ENCODE measurements at places on chromosomes 2 and 18. TPM values are rescaled to one million over a fixed set of nuclear protein-coding genes. Genes with fewer than 3 reads are reported as not detected.

The OSR1 gene
- 9.7 TPM for total RNA-seq

The PRSS56 gene
- total RNA-seq: not detected

The LYPD6 gene
- not detected for total RNA-seq

The IGFBP2 gene
- 2.0 TPM for total RNA-seq

The C2orf80 gene
- not detected for total RNA-seq

The LIMS3 gene
- total RNA-seq: 1.6 TPM

The MPV17 gene
- total RNA-seq: 73.6 TPM

The DYSF gene
- not detected for total RNA-seq

The AGBL5 gene
- 20.3 TPM for total RNA-seq

The AOX1 gene
- 19.4 TPM for total RNA-seq

The SERPINB10 gene
- total RNA-seq: not detected

The TTC39C gene
- 28.2 TPM for total RNA-seq

The HOXD13 gene
- not detected for total RNA-seq

The SPEG gene
- total RNA-seq: 7.8 TPM

The CLK1 gene
- total RNA-seq: 76.1 TPM

The RANBP2 gene
- 37.6 TPM for total RNA-seq

The PNPT1 gene
- total RNA-seq: 7.6 TPM

The DPP10 gene
- total RNA-seq: not detected

The CDH20 gene
- not detected for total RNA-seq

The BMP10 gene
- not detected for total RNA-seq

The FSHR gene
- under 0.01 TPM for total RNA-seq

The CLEC4F gene
- total RNA-seq: not detected

The ACTR3 gene
- 240 TPM for total RNA-seq

The CD28 gene
- total RNA-seq: not detected

The MTCL1 gene
- 32.9 TPM for total RNA-seq

The UPP2 gene
- not detected for total RNA-seq

The SKOR2 gene
- total RNA-seq: not detected

The FER1L5 gene
- total RNA-seq: 1.4 TPM

The GDF7 gene
- total RNA-seq: under 0.01 TPM

The ELOA2 gene
- total RNA-seq: not detected

The FAP gene
- 46.5 TPM for total RNA-seq

The ALPP gene
- not detected for total RNA-seq

The GYPC gene
- total RNA-seq: 93.3 TPM

The ACMSD gene
- not detected for total RNA-seq

The CFAP65 gene
- total RNA-seq: under 0.01 TPM

The KCNG2 gene
- total RNA-seq: 1.9 TPM

The CHRNG gene
- total RNA-seq: not detected

The PJVK gene
- total RNA-seq: 3.3 TPM

The NEUROD1 gene
- total RNA-seq: not detected

The ALPI gene
- total RNA-seq: not detected

The DSC3 gene
- total RNA-seq: 0.09 TPM

The CYP27C1 gene
- total RNA-seq: not detected

The IL36RN gene
- total RNA-seq: not detected

The CAPG gene
- 490 TPM for total RNA-seq

The RAB6C gene
- total RNA-seq: not detected

Data from bronchial smooth muscle cell (primary cell).